ENCODE measurements at places on chromosomes 7 and 10.

DNA sequence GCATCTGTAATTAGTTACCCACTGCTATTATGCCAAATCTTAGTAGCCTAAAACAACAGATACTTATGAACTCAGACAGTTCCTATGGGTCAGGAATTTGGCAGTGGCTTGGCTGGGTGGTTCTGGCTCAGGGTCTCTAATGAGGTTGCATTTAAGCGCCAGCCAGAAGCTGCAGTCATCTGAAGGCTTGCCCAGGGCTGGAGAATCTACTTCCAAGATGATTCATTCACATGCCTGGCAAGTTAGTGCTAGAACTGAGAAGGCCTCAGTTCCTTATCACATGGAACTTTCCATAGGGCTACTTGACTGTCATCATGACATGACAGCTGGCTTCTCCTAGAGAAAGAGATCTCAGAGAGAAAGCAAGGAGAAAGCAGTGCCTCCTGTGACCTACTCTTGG, 121.3 kb downstream of the AVL9 start:
- no peak for DNase-seq

DNA sequence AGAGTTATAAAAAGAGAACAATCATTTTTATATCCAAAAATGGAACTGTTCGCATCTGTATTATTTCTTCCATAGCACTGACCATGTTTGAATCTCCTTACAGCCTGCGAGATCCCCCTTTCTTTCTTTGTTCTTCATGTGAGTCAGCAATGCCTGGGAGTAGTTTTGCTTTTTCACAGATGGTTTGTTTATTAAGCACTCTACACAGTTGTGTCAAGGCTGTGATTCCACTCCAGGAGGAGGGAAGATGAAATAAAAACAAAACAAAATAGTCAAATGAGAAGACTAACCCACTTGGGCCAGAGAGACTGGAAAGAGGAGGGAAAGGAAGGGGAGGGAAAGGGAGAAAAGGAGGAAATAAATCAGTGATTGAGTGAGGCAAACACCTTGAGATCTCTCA, 7.8 kb downstream of the LIPF start:
- no peak for DNase-seq

GRCh38 chr10:26491934-26492333, 53.8 kb downstream of the APBB1IP start:
- no peak for DNase-seq

- no peak for DNase-seq
Observed at GRCh38 chr7:83819911-83820310, 171.0 kb upstream of the SEMA3E start.

GRCh38 chr10:8412541-8412940, 358.1 kb downstream of the GATA3 start:
- DNase-seq = no peak

GRCh38 chr10:7551289-7551688, 115.5 kb downstream of the ITIH5 start:
- no peak for DNase-seq

GRCh38 chr7:1548438-1548831, 7.6 kb downstream of the TMEM184A start:
- peak; percentile 64 for DNase-seq

- no peak for DNase-seq
Observed at GRCh38 chr10:11018855-11019631, 1.4 kb downstream of the CELF2 start.
